Fibroblast of skin of back (primary cell): ENCODE measurements at places on chromosomes 11 and 22.

DNA sequence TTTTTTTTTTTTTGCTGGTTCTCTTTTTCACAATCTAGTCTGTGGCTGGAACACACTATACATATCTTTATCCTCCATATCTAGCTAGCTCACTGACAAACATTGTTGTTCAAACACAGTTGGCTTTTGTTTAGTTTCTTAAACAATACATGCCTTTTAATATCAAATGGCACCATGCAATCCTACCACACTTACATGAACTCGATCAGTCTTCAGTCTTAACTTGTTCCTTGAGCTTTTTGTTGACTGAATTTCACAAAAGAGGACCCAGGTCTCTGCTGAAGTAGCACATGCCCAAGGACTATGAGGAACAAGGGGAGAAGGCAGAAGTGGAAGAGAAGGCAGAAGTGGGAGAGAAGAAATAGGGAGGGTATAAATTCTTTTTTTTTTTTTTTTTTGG lies 25.5 kb downstream of the TMEM123 start:
- no peak for DNase-seq

DNA sequence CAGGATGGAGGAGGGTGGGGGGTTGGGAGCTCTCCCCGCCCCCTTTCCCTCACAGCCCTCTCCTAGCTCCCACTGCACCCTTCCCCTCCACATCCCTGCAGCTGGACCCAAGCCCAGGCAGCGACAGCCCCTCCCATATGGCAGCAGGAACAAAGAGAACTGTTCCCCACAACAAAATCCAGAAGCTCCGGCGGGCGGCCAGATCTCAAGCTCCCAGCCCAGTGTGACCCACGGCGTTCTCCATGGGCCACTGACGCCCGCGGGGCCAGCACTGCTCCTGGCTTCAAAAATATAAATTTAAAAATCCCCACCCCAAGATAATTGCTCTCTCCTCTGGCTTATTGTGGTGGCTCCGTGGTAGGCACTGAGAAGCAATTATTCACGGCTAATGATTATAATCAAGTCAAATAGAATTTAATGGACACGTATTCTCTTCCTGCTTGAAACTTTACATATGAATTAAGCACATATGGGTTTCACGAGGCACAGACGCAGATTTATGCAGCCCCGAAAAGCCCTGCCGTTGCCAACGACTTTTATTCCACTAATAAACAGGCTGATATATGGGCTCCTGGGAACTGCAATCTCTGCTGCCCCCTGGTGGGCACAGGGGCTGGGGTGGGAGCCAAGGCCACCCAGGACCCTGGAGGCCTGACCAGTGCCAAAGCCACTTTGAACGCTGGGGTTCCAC lies 17.5 kb downstream of the MACROD1 start:
- peak; percentile 63 for DNase-seq

GRCh38 chr22:48241658-48242057 lies 1479.2 kb downstream of the TBC1D22A start:
- no peak for DNase-seq

GRCh38 chr11:36037031-36037430 lies 93.2 kb downstream of the LDLRAD3 start:
- DNase-seq = no peak

DNA sequence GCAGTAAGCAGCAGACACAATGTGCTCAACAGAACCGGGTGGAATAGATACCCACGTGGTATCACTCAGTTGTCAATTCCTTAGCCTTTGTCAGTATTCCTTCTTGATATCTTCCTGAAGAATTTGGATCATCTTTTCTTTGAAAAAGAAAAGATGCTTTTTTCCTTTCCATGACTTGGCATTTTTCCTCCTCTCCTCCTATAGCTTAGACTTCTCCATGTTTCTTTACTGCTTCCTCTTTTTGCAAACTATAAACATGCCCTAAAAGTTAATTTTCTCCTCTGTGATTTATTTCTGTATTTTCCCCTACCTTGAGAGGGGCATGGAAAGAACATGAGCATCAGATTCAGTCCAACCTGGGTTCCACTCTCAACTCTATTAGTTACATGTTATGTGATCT lies 11.7 kb downstream of the CBLIF start:
- DNase-seq = no peak

- no peak for DNase-seq
Measured at GRCh38 chr11:113971506-113972195, 3.3 kb upstream of the HTR3A start.

DNA sequence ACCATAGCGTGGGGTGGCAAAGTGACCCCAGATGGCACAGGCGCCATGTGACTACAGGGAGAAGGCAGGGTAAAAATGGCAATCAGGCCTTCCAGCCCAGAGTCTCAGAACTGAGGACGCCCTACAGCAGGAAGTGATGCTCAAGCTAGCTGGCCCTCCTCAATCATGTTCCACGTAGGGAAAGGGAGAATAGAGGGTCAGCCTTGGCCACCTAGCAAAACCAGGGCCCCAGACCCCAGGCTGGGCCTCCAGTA lies 978 bp upstream of the ANKRD13D start:
- no peak for DNase-seq

GRCh38 chr11:119794141-119794665 lies 65.2 kb upstream of the NECTIN1 start:
- no peak for DNase-seq

GRCh38 chr22:27625769-27626674 lies 175.5 kb downstream of the MN1 start:
- DNase-seq = peak; percentile 42

DNA sequence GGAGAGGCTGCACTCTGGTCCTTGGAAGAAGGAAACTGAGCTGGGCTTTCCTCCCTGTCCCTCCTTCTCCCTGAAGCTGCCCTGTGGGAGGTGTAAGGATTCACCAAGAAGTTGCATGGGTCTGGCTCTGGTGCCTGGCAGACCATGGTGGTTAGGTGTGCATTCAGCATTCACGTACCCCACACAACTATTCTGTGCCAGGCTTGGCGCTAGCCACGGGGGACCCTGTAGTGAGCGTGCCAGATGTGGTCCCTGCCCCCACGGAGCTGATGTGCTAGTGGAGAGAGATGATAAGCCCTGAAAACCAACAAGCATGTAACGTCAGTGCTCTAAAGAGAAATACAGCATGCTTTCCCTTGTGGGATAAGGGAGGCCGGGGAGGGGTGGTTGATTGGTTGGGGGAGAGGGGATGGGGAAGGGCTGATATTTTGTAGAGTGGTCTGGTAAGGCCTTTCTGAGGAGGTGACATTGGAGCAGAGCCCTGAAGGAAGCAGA lies 48.9 kb downstream of the CD82 start:
- DNase-seq = no peak

GRCh38 chr11:118283756-118284350 lies 19.8 kb upstream of the MPZL2 start:
- DNase-seq = no peak

- no peak for DNase-seq
Measured at GRCh38 chr11:57162179-57162898, 19.4 kb upstream of the LRRC55 start.

GRCh38 chr11:45844822-45845578 lies 2.3 kb upstream of the CRY2 start:
- no peak for DNase-seq

- DNase-seq = no peak
Measured at GRCh38 chr11:55849037-55849436, 10.5 kb downstream of the OR5D16 start.

DNA sequence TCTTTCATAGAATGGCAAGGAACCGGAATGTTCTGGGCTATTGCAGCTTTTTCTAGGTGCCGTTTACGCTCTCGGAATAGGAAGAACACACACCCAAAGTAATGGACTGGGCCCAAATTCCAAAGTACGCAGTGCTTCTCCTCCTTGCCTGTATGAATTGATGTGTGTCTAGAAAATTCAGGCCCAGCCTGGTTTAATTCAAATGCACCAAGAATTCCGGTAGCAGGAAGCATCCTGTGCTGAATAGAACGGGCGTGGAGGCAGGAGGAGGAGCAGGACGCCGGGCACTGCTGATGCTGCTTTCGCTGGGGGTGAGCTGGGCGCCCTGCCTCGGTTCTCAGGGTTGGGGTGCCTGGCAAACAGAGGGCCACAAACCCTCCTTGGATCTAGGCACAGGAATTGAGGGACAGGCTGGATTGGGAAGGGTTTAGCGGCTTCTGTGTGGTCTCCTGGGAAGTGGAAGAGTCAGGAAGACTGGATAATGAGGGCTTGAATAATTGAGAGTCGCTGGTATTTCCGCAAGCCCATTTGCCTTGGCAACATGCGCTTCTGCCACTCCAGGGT lies 2.0 kb downstream of the PARVB start:
- no peak for DNase-seq

DNA sequence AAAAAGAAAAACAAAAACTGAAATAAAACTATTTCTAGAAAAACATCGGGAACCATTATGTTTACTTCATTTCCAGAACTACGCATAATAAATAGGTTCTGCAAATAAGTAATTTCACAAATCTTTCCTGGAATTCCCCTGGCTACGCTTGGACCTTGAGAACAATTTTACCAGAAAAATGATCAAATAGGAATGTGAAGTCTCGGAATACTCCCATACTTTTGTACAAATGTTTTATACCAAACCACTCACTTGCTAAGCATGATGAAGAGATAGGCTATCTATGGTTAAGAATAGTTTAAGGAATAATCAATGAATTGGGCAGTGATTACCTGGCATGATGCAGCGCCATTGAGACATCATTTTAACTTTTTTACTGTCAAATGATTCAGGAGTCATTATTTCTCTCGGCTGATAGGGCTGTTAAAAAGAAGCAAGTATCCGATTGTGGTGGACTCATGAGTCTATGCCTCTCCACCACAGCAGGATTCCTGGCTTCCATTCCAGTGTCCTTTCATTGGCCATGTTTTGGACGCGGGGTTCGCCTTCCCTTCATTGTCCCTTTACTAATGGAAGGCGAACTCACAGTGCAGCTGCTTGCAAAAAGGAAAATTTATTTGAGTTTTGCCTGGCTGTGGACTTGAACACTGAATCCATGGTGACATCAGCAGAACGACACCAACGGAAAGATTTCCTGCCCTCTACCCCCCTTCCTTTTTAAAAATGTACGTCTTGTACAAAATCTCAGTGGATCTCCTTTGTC lies 39.9 kb upstream of the BLID start:
- DNase-seq = no peak

GRCh38 chr11:45879803-45880686 lies 5.4 kb upstream of the MAPK8IP1 start:
- DNase-seq = peak; percentile 10

DNA sequence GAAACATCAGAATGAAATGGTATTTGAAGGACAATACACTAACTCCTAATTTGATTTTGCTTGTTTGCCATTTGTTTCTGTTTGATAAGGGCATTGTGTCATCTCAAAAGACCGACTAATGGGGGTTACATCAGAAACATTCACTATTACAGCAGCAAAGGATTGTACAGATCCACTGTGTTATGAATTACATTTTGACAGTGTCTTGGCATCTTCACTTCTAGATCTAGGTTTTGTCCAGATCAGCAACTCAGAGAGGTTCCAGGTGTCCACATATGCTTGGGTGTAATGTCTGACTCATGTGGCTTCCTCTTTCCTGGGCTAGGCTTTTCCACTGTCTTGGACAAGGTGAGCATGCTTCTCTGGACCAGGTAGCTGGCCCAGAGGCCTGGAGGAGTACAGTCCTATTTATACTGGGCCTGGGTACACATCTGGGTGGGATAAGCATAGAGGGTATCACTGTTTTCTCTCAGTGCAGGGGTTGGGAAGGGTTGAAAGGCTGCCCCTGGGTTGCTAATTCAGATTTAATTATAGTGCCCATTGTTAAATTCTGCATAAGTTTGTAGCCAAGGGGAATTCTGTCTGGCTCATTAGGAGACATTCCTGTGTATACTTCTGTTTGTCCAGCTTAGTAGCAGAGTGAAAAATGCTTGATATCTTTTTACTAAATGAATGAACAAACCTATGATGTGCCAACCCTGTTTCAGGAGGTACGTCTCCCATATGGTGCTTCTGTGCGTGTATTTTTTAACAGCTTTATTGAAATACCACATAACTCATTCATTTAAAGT lies 23.8 kb downstream of the DDI1 start:
- no peak for DNase-seq

DNA sequence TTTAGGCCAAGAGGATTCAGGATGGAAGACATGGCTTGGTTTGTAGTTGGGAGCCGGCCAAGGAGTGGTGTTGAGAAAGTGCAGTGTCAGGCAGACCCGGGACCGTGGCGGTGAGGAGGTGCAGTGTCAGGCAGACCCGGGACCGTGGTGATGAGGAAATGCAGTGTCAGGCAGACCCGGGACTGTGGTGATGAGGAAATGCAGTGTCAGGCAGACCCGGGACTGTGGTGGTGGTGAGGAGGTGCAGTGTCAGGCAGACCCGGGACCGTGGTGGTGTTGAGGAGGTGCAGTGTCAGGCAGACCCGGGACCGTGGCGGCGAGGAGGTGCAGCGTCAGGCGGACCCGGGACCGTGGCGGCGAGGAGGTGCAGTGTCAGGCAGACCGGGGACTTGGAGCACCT lies 59.7 kb downstream of the LRP5 start:
- no peak for DNase-seq

DNA sequence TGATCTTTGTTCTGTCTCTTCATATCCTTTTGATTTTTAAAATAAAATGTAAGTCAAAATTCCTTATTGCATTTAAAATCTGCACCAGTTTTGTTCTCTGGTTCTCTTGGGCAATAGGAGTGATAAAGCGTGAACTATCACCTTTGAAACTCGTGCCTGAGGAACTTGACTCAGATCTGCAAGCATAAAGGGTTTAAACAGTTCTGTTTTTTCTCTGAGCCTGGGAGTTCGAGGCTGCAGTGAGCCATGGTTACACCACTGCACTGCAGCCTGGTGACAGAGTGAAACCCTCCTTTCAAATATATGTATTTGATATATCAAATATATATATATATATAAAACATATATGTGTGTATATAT lies 38.9 kb upstream of the CLMP start:
- DNase-seq = no peak

- no peak for DNase-seq
Measured at GRCh38 chr22:44738347-44738715, 14.0 kb upstream of the ARHGAP8 start.

DNA sequence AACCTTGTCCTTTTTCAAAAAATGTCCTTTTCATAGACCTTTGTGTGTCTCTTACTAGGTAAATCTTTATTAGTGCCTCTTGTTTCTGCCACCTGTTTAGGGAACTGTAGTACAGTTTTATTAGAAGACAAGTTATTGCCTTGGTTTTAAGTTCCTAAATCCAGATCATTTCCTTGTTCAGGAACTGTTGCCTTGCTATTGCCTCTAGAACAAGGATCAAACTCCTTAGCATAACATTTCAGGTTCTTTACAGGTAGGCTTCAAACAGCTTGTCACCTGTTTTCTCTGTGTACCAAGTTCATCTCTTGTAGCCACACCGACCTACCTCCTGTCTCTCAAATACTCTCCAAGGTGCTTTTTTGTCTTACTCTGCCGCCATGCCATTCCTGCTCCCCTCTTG lies 75.2 kb downstream of the MTMR3 start:
- no peak for DNase-seq

DNA sequence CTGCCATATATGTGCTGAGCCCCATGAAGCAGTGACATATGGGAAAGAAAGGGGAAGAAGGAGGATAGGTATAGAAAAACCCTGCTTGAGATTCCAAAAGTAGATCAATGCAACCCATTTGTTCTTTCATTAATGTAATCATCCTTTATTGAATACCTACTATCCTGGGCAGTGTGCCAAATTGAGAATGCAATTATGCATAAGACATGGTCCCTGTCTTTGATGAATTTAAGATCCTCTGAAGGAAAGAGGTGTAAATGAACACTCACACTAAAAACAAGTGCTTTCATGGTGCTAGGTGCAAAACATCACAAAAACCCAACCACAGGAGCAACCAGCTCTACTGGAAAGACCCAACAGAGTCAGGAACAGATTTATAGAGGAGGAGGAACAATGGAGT lies 29.7 kb downstream of the FLI1 start:
- DNase-seq = no peak

- DNase-seq = no peak
Measured at GRCh38 chr22:39690881-39691605, 120.5 kb downstream of the CACNA1I start.
